Activated naive CD4-positive, alpha-beta T cell treated with anti-CD3 and anti-CD28 coated beads, Interleukin-2, amount 10 ng/mL, durations not matched to agents 7 days and 5 days (primary cell): ENCODE measurements at places on chromosomes 12 and 14.

GRCh38 chr14:20662968-20663732 is 21.2 kb upstream of the RNASE4 start:
- peak; percentile 82 for DNase-seq

- DNase-seq, result no peak
Measured at GRCh38 chr12:114274131-114274530, 131.8 kb downstream of the TBX5 start.

GRCh38 chr14:103087343-103087835 is 3.4 kb downstream of the LBHD2 start:
- no peak for DNase-seq

- DNase-seq, result no peak
Measured at GRCh38 chr12:131916306-131917138, 12.6 kb upstream of the PUS1 start.

DNA sequence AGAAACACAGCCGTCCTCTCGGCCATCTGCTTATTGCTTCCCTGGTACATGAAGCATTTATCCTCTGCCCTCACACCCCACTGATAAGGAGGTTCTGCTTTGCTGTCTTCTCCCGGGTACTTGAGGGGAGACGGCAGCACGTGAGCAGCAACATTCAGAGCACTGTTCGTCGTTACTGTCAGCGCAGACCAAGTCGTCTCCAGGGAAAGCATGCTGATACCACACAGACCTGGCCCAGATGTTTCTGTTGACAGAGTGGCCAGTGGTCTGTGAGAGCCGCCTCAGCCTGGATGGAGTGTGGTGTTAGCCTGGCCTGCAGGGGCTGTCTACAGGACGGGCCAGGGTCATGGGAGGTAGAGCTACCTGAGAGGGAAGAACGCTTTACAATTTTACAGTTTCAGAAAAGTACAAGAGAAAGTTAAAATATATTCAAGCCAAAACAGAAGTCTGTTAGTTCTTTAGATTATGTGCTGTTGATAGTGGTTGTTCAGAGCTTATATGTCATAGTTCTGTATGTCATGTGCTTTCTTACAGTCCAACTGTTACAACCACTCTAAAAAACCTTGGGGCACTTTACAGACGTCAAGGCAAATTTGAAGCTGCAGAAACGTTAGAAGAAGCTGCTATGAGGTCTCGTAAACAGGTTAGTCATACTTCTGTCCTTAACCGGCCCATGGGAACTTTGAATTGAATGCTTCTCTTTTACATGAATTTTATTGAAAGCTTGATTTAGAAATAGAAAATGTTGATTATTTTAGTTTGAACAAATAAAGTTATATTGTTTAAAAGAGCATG is 38.2 kb downstream of the XRCC3 start:
- no peak for DNase-seq

DNA sequence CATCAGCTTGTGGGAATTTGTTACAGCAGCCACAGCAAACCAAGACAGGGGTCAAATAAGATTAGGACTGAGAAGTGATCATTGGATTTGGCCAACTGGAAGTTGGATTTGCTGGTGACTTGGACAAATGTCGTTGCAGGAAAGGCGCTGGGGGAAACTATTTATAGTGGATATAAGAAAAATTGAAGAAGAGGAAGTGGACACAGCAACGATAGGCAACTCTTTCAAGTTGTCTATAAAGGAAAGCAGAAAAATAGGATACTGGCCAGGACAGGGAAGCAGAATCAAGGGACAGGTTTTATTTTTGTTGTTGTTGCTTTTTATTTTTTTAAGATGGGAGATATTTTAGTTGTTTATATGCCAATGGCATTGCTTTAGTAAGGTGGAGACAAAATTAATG is 56.2 kb upstream of the RTRAF start:
- DNase-seq, result no peak

DNA sequence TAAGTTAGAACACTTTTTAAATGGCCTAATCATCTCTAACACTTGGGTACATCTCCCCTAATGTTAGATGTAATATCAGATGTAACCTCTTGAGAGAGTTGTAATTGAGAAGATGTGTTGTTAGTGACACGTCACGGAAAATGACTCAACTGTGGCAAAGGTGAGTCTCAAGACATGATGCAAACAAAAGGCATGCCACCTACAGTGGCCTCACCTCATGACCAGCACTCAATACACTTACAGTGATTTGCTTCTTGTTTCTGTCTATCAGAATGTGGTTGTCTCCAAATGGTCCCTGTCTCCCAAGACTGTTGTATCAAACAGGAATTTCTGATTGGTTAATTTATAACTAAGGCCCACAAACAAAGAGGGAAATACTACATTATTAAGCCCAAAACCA is 91.2 kb downstream of the SLC25A21 start:
- no peak for DNase-seq

DNA sequence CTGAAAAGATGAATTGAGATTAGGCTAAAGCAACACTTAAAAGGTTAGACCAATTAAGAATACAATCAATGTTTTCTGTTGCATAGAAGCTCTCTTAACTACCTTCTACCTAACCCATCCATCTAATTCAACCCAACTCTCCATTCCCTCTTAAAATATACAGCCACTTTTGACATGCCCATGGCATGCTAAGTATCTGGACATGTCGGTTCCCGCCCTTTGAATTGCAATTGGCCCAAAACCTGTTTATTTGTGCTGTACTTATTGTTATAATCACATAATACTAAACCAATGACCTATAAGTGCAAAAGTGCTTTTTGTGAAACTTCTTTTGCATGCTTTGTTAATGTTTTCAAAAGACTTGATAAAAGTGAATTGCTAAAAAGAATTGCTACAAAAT is 37.6 kb upstream of the APPL2 start:
- DNase-seq, result no peak
